Retina (tissue), 1 donor: ENCODE measurements at places on chromosomes 1 and 21.

DNA sequence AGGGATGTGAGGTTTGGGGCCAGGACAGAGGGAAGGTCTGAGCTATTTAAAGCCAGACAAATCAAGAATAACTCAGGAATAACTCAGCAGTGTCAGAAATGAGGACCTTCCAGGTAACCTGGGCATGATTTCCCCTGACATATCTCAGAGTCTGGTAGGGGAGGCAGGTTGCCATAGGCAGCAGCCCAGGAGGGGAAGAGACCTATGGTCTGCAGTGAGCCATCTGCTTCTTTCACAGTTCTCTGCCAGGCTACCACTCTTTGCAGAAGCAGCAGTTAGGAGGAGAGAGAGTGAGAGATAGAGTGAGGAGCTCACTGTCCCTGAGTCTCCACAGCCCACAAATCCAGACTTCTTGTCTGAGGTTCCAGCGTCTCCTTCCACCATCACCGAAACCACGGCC lies 6.3 kb upstream of the VSIG8 start:
- DNase-seq = no peak

DNA sequence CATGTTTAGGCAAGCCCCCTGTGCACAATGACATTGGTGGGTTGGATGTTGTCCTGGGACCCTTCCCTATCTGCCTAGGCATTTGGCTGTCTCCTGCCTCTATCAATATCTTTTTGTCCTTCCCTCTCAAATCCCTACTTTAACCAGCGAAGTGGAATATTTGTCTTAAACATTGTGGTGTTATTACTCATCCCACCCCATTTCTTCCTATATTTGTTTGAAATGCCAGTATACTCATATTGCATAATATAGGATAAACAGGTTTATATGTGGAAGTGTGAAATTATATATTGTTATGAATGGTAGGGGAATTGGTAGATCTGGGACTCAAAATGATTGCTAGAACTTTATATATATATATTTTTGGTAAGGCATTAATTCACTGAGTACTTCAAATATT lies 80.0 kb downstream of the ADGRL2 start:
- DNase-seq = no peak

DNA sequence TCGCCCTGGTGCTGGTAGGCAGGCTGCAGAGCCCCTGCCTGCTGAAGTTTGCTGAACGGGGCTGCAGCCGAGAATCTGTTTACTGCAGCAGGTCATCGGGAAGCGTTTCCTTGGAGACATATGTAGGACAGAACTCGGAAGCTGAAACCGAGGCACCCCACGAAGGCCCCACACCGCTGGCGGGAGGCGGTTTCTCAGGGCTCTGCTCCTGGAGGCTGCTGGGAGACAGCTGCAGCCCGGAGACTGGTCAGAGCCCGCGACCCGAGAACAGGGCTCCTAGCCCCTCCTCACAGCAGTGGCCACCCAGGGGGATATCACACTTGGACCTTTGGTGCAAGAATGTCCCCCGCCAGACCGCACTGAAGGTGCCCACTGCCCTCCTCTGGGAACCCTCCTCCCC lies 12.7 kb upstream of the PLCH2 start:
- peak; percentile 91 for DNase-seq

DNA sequence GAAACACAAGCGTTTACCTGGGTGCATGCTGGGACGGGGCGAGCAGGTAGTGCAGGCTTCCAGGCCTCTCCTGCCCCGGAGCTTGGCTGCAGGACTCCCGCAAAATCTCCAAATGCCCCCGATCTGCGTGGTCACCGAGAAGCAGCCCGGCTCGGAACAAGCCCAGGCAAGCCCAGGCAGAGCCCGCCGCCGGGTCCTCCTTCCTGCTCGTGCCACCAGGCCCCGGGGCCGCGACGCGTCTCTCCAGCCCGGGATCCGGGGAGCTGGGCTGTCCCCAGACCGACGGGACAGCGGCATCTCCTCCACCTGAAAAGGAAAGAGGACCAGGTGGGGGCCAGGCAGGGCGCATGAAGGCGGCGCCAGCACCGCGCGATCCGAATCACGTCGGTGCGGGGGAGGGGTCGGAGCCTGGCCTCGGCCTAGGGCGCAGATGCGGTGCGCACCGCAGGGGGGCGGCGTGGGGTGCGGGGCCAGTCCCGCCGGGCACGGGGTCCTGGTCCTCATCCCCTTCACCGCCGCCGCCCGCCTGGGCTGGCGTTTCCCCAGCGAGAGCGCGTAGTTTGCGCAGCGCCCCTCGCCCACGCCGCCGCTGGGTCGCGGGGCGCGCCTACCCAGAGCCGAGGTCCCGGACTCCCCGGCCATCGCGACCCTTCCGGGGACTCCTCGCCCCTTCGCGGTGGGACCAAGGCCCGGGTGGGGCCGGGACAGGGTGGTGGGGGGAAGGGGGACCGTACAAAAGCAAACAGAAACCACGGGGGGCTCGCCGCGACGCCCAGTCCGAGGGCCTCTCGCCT lies 52.4 kb upstream of the H6PD start:
- peak; percentile 47 for DNase-seq

- DNase-seq = no peak
These were observed 114.3 kb upstream of the ZNF678 start for GRCh38 chr1:227449051-227449450.

GRCh38 chr1:227885648-227886502 lies 61.9 kb downstream of the WNT9A start:
- DNase-seq = no peak
